Fibroblast of lung (primary cell): ENCODE measurements at places on chromosomes 3 and 15. TPM values are rescaled to one million over a fixed set of nuclear protein-coding genes. Genes with fewer than 3 reads are reported as not detected.

ASB14 gene
- total RNA-seq, result not detected in 2 replicates

GRCh38 chr3:48398701-48399386, 26.8 kb downstream of the FBXW12 start:
- no peak overlapping the region for H3K4me3 ChIP-seq
- H3K27ac ChIP-seq, result no peak overlapping the region
- no peak for DNase-seq
- H3K36me3 ChIP-seq, result peaks cover 3% of the 10 kb centered on the region
- H3K4me1 ChIP-seq, result peaks cover 6% of the 10 kb centered on the region

- H3K27me3 ChIP-seq, result no peaks in the 10 kb centered on the region
- no peak overlapping the region for H3K4me3 ChIP-seq
- H3K36me3 ChIP-seq, result no peaks in the 10 kb centered on the region
- DNase-seq, result no peak
- H3K27ac ChIP-seq, result no peak overlapping the region
These were observed 98.2 kb downstream of the ARPP21 start for GRCh38 chr3:35737527-35737926.

DNA sequence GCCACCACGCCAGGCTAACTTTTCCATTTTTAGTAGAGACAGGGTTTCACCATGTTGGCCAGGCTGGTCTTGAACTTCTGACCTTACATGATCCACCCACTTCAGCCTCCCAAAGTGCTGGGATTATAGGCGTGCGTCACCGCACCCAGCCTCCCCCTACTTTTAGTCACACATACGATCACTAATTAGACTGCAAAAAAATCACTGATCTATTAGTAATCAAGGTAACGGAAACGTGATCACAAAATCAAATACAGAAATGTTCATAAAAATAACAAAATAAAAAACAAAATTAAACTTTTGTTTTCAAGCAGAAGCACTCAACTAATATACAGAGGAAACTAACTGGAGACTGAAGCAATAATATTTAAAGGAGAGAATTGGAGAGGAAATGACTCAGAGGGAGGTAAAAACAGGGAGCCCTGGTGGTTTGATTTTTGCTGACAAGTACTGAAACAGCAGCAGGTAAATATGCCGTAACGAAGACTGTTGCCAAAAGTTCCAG, 4.6 kb downstream of the WDR53 start:
- no peak overlapping the region for H3K27ac ChIP-seq
- DNase-seq, result peak; percentile 52
- H3K4me3 ChIP-seq, result no peak overlapping the region

SLC2A2 gene
- not detected in 2 replicates for total RNA-seq
